ENCODE measurements at places on chromosomes 3 and 15.

GRCh38 chr15:38217788-38218609 lies 34.6 kb upstream of the SPRED1 start:
- H3K27ac ChIP-seq, result no peak overlapping the region
- no peaks in the 10 kb centered on the region for H3K36me3 ChIP-seq
- H3K4me1 ChIP-seq, result no peaks in the 10 kb centered on the region
- H3K27me3 ChIP-seq, result no peaks in the 10 kb centered on the region

DNA sequence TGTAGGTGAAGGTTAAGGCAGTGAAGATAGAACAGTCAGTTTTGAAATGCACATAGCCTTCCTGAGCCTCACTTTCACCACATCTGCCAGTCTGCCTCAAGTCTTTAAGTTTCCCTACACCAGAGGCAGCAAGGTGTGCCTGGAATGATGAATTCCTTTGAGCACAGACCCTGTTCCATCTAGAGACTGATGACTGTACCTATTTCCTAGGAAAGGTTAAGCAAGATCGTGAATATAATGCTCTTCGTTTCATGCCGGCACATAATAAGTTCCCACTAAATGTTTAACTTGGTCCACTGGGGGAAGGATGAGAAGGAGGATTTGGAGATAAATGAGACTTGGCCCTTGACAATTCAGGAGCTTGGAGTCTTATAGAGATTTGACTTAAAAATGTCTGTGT lies 141.9 kb downstream of the LPP start:
- no peak for DNase-seq
- H3K4me1 ChIP-seq, result peaks cover 14% of the 10 kb centered on the region
- no peak overlapping the region for H3K4me3 ChIP-seq
- no peaks in the 10 kb centered on the region for H3K27me3 ChIP-seq

DNA sequence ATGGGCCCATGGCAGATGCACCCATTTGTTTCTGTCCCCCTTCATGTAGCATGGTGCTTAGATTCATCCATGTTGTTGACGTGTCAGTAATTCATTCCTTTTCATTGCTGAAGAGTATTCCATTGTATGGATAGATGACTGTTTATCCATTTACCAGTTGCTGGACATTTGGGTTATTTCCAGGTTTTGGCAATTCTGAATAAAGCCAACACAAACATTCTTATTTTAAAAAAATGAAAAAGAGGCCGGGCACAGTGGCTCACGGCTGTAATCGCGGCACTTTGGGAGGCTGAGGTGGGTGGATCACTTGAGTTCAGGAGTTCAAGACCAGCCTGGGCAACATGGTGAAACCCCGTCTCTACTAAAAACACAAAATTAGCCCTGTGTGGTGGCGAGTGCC lies 18.7 kb upstream of the TATDN2 start:
- no peak overlapping the region for H3K4me3 ChIP-seq
- no peak overlapping the region for H3K27ac ChIP-seq
- no peak for DNase-seq
- H3K4me1 ChIP-seq, result peaks cover 27% of the 10 kb centered on the region
- H3K36me3 ChIP-seq, result peaks cover 32% of the 10 kb centered on the region
- no peaks in the 10 kb centered on the region for H3K27me3 ChIP-seq

- H3K36me3 ChIP-seq, result no peaks in the 10 kb centered on the region
- H3K27ac ChIP-seq, result no peak overlapping the region
- no peak overlapping the region for H3K4me3 ChIP-seq
- H3K27me3 ChIP-seq, result no peaks in the 10 kb centered on the region
Measured at GRCh38 chr3:178353006-178353694, 183.1 kb upstream of the KCNMB2 start.

DNA sequence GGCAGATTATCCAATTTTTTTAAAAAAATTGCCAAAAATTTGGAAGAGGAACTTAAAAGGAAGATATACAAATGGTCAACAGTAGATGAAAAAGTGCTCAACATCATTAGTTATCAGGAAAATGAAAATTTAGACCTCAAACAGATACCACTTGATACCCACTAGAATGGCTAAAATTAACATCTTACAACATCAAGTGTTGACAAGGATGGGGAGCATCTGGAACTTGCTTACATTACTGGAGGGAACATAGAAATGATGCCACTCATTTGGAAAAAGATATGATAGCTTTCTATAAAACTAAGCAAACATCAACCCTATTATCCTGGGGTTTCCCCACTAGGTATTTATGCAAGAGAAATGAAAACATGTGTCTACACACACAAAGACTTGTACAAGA lies 284.5 kb upstream of the CHRNA7 start:
- H3K4me1 ChIP-seq, result no peaks in the 10 kb centered on the region
- H3K4me3 ChIP-seq, result no peak overlapping the region
- no peaks in the 10 kb centered on the region for H3K27me3 ChIP-seq
